ENCODE measurements at places on chromosomes 12 and 14.

DNA sequence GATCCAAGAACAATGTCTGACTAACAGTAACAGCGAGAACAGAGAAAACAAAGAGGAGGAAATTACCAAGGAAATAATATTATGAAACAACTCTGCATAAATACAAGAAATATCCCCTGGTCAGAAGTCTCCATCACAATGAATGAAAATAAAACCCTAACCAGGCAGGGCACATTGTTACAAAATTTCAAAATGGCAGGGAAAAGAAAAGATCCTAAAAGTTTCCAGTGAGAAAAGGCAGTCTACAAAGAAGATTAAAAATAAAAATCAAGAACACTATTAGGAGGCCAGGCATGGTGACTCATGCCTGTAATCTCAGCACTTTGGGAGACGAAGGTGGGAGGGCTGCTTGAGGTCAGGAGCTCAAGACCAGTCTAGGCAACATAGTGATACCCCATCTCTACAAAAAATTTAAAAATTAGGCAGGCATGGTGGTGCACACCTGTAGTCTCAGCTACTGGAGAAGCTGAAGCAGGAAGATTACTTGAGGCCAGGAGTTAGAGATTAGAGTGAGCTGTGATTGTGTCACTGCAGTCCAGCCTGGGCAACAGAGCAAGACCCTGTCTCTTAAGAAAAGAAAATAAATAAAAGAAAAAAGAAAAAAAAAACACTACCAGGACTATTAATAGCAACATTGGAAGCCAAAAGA lies 47.8 kb downstream of the FERMT2 start:
- no peak for DNase-seq

GRCh38 chr14:30252783-30253674 lies 305.9 kb upstream of the G2E3 start:
- no peak for DNase-seq

DNA sequence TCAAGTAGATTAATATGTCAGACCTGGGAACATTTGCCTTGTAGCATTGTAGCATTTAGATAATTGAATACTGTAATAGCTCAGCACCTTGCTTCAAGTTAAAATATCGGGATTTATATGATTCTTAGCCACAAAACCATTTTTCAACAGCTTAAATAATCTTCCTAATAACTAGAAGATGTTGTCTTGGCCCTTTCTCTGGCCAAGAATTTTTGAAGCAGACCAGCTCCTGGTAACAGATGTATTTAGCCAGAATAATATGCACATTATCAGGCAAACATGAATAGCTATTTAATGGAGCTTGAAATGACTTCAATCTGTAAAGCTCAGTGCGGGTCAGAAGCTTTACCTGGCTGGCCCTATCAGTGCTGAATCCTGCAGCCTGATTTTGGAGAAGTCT lies 913.1 kb downstream of the AACS start:
- no peak for DNase-seq

DNA sequence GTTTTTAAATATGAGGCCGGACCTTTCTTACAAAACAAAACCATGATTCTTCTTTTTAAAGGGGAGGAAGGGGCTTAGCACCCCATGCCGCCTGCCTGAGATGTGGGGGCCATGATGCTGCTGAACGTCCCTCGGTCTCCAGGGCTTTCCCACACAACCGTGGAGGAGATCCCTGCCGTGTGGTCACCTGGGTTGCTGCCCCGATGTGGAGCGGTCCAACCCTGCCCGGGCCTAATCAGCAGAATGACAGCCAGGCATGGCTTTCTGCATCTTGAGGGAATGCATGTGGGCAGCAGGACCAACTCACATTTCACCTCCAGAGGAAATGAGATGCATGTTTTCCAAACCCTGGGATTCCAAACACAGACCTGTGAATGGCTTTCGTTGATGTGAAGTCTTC lies 48.9 kb upstream of the C14orf180 start:
- DNase-seq, result no peak

- no peak for DNase-seq
Observed at GRCh38 chr12:70264067-70264867, 21.0 kb downstream of the CNOT2 start.

DNA sequence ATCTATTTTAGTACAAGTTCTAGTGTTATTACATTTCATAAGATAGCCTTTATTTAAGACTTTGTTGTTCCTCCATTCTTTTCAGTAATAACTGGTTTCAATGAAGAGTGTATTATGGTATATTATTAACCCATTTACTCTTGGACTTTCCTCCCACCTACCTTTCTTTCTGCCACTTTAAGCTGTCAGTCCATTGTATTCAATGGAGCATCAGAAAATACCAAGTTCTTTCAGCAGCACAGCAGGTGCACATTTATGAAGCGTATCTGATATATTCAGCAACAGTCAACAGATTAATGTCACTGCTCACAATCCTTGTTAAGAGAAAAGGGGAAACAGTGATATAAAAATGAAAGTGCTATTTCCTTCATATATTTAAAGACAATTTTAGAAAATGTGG lies 660.9 kb downstream of the C12orf50 start:
- no peak for DNase-seq

- peak; percentile 47 for DNase-seq
Observed at GRCh38 chr14:25406818-25407217, 356.9 kb upstream of the STXBP6 start.

DNA sequence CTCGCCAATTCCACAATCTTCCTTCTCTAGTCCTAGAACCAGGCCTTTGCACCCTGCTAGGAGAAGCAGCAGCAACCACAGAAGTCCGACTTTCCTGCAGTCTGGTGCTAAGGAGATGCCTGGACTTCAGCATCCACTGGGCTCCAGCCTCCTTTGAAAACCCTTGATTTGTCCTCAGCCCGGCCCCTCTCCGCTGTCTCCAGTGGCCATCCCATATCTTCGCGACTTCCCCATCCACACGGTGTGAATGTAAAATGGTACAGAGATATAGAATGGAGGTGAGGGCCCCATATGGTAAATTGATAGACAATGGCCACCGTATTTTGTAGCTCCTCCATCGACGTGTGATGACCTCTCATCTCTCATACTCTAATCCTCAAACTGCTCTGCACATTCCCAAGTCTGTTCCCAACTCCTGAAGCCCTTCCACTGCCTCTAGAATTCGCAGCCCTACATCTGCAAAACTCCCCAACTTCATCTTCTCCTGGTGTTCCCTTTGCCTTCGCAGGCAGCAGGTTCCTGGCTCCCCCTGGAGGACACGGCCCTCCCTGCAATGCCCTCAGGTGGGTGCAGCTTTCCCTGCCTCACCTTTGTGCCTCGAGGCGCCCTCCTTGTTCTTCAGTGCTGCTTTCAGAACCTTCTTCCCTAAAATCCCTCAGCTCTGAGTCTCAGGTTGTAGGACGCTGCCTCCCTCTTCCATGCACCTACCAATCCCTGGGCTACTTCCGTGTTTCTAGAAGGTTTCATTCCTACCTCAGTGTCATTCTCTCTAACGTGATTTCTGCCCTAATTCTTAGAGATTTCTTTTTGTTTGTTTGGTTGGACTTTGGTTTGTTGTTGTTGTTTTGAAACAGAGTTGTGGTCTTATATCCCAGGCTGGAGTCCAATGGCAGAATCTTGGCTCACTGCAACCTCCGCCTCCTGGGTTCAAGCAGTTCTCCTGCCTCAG lies 36.7 kb downstream of the TMBIM6 start:
- no peak for DNase-seq

DNA sequence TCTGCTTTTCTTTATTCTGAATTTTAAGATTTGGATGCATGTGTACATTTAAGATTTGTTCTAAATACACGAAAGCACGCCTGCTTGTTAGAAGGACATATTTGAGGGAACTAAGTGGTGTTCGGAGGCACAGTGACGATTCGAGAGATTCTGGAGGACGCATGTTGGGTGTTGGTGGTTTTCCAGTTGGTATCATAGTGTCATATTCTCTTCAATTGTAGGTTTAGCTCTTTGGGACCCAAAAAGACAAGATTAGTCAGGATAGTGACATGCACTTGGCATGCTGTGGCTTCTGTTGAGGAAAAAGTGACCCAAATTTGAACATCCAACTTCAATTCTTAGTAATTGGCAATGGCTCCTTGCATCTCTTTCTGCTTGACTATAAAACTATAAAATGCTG lies 30.1 kb downstream of the PRKCH start:
- DNase-seq, result no peak

DNA sequence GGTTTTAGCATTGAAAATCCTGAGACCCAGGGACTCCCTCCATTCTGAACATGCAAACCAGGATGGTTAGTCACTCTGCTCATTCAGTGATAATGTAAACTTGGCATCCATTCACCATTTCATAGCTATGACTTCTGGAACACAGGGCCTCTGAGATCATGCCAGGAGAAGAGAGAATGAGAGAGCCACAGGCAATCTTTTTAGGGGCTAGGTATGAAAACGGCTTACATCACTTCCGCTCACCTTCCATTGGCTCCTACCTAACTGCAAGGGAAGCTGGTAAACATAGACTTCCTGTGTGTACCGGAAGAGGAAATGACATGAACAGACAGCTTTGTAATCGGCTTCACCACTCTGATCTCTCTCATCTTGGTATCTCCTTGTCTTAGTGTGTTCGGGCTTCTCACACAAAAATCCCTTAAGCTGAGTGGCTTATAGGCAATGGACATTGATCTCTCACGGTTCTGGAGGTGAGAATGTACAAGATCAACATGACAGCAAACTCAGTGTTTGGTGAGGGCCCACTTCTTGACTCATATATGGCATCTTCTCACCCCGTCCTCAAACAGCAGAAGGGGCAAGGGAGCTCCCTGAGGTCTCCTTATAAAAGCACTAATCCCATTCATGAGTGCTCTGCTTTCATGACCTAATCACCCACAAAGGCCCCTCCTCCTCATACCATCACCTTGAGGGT lies 465.9 kb upstream of the TBX3 start:
- no peak for DNase-seq

- no peak for DNase-seq
Observed at GRCh38 chr14:31884776-31885379, 192.2 kb upstream of the ARHGAP5 start.

DNA sequence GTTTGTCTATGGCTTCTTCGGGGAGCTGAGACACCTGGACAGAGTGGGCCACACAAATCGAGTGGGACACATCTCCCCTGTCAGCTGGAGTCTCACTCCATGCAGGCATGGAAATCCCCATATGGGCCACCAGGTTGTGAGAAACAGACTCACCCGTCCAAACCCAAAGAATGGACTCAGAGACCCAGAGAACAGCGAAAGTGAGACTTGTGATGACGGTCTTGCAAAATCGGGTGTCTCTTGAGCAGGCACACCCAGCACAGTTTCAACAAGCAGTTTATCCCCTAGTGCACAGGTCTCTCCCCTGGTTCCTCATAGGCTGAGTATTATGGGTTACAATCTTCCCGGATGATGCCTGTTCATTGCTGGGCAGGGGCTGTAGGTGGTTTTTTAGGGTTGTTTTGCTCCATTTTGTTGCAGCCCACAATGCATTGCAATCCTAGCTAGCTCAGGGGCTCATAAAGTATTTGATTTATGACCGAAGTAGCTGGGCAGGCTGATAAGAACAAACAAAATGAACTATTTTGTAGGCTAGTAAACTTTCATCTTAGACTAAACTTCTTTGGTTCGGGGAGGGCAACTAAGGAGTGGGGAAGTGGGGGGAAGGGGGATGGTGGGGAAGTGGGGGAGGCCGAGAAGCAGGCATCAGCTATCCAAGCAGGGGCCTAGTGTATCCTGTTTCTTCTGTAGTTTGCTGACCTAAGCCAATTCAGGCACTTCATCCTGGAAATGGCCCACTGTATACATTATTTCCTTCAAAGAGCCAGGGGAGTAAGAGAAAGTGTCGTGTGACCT lies 45.3 kb downstream of the IQSEC3 start:
- no peak for DNase-seq

DNA sequence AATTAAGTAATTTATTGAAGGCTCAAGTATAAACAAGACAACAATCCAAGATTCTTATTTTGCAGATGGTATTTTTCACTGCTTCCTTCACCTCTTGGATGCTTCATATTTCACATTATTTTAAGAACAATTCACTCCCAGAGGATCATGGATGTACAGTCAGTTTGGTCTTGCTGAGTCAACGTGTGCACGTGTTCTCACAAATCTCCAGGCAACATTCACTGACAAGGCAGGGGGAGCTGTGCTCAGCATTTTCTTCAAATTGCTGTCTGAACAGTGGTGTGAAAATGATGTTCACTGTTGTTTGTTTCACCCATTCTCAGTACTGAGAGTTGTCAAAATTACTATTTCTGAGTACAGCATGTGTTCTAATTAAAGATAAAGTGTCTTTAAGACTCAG lies 118.3 kb upstream of the SLC38A4 start:
- no peak for DNase-seq

GRCh38 chr12:116620492-116621191 lies 61.5 kb downstream of the MAP1LC3B2 start:
- DNase-seq, result no peak

- DNase-seq, result no peak
Observed at GRCh38 chr14:90560991-90561390, 164.2 kb downstream of the CALM1 start.

- DNase-seq, result no peak
Observed at GRCh38 chr12:24198070-24198469, 248.6 kb upstream of the SOX5 start.

DNA sequence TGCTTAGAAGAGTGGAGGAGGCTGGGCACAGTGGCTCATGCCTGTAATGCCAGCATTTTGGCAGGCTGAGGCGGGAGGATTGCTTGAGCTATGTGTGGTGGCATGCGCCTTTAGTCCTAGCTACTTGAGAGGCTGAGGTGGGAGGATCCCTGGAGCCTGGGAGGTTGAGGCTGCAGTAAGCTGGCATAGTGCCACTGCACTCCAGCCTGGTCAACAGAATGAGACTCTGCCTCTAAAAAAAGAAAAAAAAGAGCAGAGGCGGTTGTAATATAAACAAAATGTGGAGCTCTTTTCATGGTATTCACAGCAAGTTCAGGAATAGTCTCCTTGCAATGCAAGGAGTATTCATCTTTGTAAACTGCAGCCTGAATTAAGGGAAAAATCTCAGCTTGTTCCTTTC lies 27.2 kb downstream of the ARID2 start:
- no peak for DNase-seq

GRCh38 chr12:67042697-67043131 lies 226.4 kb upstream of the CAND1 start:
- DNase-seq, result no peak

DNA sequence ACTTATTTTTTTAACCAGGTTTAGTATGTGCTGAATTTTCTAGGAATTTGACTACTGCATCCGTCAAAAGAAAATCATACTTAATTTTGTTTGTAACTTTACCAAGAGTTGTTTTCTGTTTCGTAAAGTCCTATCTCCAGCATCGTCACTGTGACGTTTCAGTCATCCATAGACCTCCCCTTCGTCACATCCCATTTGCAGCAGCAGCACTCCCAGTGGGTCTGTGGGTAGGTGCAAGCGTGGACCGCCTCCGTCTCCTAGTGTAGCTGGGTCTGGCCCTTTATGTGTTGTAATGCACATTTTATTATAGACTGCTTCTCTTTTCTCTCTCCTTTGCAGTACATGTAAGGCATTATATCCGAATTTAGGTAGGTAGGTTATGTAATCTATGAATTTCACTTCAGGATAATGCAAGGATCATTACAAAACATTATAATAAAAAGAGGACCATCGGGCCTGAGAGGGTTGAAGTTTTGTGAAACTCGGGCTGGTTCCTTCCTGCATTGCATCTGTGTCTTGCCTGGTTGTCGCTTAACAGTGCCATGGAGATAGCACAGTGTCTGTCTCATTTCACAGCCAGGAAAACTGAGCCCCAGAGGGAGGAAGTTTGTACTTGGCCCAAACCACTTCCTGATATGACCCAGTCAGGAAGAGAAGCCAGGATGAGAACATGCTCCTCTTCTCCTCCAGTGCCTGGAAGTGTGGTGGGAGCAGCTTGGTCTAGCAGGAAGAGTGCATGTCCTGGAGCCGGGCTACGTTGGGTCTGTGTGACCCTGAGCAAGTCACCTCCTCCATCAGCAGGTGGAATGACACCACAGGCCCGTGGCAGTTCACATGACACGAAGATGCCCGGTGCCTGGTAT lies 41.3 kb downstream of the EVL start:
- no peak for DNase-seq

All from KG1 (cell line).